ENCODE measurements at places on chromosomes 2 and 18.

DNA sequence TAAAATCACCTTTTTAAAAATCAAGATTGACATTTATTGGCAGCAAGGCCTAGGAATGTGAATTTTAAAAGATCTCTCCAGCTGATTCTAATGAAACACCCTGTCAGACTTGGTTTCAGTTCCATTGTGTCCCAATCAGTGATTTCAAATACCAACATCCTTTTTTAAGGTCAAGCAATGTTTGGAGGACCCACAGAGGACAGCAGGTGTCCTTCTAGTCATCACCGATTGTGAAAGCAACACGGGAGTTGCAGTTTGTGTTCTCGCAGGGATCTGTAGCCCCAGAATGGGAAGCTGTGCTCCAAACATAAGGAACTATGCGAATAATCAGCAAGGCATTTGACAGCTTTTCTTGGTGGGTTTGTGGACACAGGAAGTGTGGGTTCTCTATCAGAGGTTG lies 4.5 kb upstream of the KIDINS220 start:
- DNase-seq, result no peak

DNA sequence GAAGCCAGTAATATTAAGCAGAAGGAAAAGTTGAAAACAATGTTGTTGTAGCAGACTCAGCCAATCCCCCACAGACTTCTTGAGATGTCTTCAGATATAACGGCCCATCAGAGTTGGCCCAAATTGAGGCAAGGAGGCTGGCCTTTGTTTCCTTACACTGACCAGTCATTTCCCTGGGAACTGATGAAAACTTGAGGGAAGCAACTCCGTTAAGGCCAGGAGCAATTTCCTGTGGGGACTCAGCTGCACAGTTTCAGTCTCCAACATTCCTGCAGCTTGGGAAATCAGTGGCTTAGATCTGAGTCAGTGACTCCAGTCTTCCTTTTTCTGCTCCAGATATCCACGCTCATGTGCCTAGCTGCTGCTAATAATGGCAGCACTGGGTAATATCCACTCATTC lies 75.7 kb downstream of the FTCDNL1 start:
- no peak for DNase-seq

DNA sequence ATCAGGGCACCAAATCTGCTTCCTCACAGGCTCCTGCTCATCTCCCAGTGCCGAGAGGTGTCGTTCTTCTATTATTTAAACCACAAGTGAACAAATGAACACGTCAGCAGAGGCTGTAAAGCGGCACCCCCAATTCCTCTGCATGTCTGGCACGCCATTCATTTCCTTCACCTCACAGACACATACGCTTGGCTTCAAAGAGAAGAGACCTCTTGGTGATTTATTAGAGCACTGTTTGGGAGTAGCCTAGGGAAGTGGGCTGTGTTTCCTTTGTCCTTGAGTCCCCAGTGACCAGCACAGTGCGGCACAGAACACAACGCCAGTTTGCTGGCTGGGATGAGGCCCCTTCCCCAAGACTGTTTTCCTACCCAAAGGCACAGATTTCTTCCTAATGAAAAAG lies 184.3 kb upstream of the REV1 start:
- DNase-seq, result no peak

GRCh38 chr2:224086226-224086914 lies 47.3 kb upstream of the SERPINE2 start:
- DNase-seq, result no peak

- no peak for DNase-seq
Observed at GRCh38 chr2:225124311-225125017, 82.2 kb upstream of the DOCK10 start.

- DNase-seq, result no peak
Observed at GRCh38 chr2:101256316-101256715, 3.6 kb downstream of the CNOT11 start.

- DNase-seq, result no peak
Observed at GRCh38 chr18:62992877-62993365, 277.6 kb downstream of the PHLPP1 start.

Measured in CD4-positive, alpha-beta T cell treated with Interleukin-1 beta for 1 hour (primary cell).